ENCODE measurements at places on chromosomes 12 and 14. TPM values are rescaled to one million over a fixed set of nuclear protein-coding genes. Genes with fewer than 3 reads are reported as not detected.

BCL2L14 gene
- not detected for total RNA-seq

HSPB8 gene
- total RNA-seq: 1.1 TPM

CCDC60 gene
- total RNA-seq: not detected

FOXA1 gene
- under 0.01 TPM for total RNA-seq

NEMP1 gene
- 3.9 TPM for total RNA-seq

SCNN1A gene
- total RNA-seq: 0.85 TPM

KLRC3 gene
- total RNA-seq: not detected

AQP2 gene
- not detected for total RNA-seq

CCDC175 gene
- total RNA-seq: not detected

SPTB gene
- total RNA-seq: not detected

OTUB2 gene
- total RNA-seq: 2.2 TPM

LPAR5 gene
- total RNA-seq: not detected

AKAP6 gene
- total RNA-seq: 2.1 TPM

ANP32D gene
- total RNA-seq: not detected

TNFAIP2 gene
- 83.2 TPM for total RNA-seq

TMTC1 gene
- 44.1 TPM for total RNA-seq

GRIP1 gene
- total RNA-seq: 0.81 TPM

C12orf54 gene
- not detected for total RNA-seq

CD163L1 gene
- 2.1 TPM for total RNA-seq

SLC7A7 gene
- total RNA-seq: 10.2 TPM

COCH gene
- 0.36 TPM for total RNA-seq

RARG gene
- total RNA-seq: 105 TPM

TSPAN11 gene
- 0.36 TPM for total RNA-seq

CPM gene
- 90.2 TPM for total RNA-seq

GUCY2C gene
- total RNA-seq: not detected

JPH4 gene
- total RNA-seq: not detected

TAC3 gene
- not detected for total RNA-seq

IL31 gene
- not detected for total RNA-seq

GLT8D2 gene
- 91.8 TPM for total RNA-seq

TAS2R43 gene
- 3.4 TPM for total RNA-seq

TSPAN19 gene
- not detected for total RNA-seq

POTEM gene
- total RNA-seq: not detected

SYNDIG1L gene
- total RNA-seq: not detected

C14orf180 gene
- total RNA-seq: not detected

MANSC4 gene
- not detected for total RNA-seq

SIX6 gene
- 0.16 TPM for total RNA-seq

ADAM21 gene
- total RNA-seq: not detected

CCDC196 gene
- not detected for total RNA-seq

All from hair follicle dermal papilla cell (primary cell).